ENCODE measurements at places on chromosomes 6 and 20. TPM values are rescaled to one million over a fixed set of nuclear protein-coding genes. Genes with fewer than 3 reads are reported as not detected.
A peak's percentile ranks its signal among the peaks of the same experiment; 100 is the strongest.

GRCh38 chr6:13526727-13527670 is 39.6 kb upstream of the GFOD1 start:
- peak; percentile 83 for DNase-seq

The NKAIN4 gene
- polyA plus RNA-seq: not detected

DNA sequence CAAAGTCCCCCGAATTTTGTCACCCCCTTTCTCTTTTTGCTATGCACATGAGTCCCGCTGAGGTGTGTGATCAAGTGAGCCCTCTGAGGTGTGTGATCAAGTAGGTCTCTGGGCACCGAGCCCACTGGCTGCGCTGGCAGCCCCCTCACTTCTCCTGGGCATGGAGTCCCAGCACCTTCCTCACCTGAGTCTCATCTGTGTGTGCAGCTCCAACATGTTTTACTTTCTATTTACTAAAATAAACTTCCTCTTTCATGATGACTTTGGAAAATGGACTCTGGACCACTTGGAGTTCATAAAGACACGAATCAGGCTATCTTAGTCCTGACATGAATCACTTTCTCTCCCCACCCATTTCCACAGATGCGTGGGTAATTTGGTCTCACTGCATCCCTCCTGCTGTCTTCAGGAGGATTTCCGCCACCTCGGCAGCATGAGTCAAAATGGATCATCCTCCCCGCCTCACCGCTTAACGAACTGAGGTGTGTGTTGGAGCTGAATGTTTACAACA is 39.8 kb downstream of the PRDM1 start:
- DNase-seq: no peak

The CTSZ gene
- 39.6 TPM for polyA plus RNA-seq

DNA sequence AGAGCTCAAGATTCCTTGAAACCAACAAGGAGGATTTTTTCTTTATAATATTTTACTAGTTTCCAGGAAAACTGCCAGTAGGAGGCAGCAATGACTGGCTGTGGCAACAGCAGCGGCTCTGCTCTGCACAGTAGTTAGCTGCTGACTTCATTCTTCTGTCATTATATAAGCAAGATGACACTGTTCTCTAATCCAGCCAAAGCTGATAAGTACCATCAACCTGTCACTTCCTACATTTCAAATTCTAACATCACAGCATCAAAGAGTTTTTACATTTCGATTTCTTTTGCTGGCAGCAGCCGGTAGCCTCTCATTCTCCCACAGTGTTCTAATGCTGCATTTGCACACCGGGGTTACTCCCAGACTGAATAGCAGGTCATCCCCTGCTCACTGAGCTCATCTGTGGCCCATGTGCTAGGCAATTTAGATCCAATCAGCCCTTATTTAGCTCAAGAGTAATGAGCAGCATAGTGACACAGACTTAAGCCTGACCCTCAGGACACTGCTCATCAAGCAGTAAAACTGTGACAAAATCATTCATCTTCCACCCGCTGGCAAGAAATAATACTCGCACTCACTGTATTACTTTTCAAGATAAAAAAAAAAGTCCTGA is 67.8 kb downstream of the MMS22L start:
- no peak for DNase-seq

The CST4 gene
- not detected for polyA plus RNA-seq

DNA sequence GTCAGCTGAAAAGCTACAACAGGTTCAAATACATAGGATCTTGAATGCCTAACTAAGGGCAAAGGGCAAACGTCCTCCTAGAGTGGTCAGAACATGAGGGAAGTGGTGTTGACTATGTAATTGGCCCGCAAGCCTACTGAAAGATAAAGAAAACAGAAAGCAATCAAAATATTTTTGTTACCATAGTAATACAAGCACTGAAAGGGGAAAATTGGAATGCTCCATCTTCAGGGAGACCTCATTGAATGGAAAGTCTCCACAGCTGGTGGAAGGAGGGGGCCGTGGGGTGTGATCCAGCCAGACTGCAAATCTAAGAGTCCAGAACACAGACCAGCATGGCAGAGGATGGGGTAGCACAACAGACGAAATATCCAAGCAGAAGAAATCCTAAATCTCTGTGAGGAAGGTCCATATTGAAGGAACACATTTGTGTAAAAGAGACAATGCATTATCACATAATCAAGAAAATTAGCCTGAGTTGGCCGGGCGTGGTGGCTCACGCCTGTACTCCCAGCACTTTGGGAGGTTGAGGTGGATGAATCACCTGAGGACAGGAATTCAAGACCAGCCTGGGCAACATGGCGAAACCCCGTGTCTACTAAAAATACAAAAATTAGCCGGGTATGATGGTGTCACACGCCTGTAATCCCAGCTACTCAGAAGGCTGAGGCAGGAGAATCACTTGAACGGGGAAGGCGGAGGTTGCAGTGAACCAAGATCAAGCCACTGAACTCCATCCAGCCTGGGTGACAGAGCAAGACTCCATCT is 39.5 kb downstream of the MTFR2 start:
- no peak for DNase-seq

DNA sequence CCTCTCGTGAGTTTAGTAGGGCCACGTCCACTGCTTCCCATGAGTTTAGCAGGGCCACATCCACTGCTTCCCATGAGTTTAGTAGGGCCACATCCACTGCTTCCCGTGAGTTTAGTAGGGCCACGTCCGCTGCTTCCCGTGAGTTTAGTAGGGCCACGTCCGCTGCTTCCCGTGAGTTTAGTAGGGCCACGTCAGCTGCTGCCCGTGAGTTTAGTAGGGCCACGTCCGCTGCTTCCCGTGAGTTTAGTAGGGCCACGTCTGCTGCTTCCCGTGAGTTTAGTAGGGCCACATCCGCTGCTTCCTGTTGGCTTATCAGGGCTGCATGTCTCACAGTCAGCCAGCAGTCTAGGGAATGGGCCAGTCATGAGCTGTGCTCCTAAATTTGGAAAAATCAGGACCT is 113.7 kb upstream of the QKI start:
- no peak for DNase-seq

DNA sequence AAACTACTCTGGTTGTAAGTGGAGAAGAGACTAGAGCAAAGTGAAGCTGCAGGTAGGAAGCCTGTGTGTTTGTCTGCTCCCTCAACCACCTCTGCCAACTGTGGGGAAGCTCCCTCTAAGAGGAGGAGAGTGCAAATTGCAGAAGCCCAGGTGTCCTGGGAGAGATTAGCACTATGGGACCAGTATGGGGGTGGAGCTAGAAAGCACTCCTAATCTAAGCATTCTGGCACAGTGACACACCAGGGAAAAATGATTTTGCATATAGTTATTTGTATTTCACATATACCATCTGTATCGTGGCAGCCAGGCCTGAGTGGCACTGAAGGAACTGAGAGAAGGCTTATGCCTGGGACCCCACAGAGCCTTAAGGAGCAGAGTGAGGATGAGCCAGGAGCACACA is 12.8 kb downstream of the GSTA1 start:
- no peak for DNase-seq

DNA sequence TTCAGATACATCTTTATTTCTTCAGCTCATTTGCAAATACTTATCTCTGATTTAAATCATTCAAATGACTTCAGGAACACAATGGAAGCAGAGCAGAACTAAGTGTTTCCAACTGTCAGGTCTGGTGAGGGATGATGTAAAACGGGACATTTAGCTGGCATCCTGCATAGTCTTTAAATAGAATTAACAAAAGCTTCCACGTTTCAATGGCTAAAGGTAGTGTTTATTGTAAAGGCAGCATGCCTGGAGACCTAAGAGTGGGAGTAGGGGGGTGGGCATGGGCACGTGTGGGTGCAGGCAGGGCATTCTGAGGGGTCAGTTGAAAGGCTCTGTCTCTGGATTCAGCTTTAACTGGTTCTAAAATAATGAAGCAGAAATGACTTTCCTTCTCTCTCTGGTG is 174.9 kb downstream of the PLCB1 start:
- no peak for DNase-seq

The XPO5 gene
- polyA plus RNA-seq: 8.1 TPM

DNA sequence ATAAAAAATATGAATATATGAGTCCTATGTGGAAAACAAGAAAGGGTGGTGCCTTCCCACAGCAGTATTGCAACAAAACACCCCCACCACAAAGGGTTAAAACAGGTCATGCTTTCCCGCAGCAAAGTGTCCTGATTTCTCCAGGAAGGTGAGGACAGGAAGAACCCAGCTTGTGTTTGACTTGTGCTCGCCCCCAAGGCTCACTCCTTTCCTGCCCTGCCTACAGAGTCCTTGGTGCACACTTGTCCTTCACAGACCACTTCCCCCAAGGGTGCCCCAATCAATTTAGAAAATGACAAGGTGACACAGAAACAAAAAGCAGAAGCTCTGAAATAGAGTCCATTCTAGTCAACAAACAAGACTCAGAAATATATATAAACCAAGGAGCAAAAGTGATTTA is 237.4 kb downstream of the PTPRK start:
- no peak for DNase-seq

The CAP2 gene
- polyA plus RNA-seq: not detected

DNA sequence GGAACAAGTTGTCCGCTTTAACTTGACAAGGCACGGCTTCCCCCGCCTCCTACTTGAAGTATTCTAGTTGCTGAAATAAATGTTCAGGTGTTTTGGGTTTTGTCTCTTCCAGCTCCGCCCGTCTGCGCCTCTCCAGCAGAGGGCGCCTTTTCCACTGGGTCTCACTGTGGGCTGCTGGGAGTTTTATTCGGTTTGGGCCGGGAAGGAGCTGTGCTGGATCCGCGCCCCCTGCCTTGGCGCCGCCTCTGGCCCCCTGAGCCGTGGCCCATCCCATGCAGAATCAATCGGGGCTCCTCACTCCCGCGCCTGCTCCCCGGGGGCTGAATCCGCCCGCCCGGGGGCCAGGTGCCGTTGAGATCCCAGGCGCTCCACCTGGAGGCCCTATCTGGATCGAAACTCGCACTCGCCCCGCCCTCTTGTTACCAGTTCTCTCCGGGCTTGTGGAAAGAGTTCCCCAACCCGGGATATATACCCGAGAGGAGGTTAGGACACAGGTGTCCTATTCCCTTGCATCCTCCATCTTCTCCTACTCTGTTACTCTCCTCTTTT is 51.0 kb upstream of the TCF21 start:
- DNase-seq: peak; percentile 26

GRCh38 chr6:43780941-43781928 is 11.2 kb downstream of the VEGFA start:
- no peak for DNase-seq
